ENCODE measurements at places on chromosomes 6 and 20. TPM values are rescaled to one million over a fixed set of nuclear protein-coding genes. Genes with fewer than 3 reads are reported as not detected.

The FAM83D gene
- 14.3 TPM for polyA plus RNA-seq

The GRM1 gene
- polyA plus RNA-seq = 0.20 TPM

The KCNK16 gene
- polyA plus RNA-seq = not detected

The OPN5 gene
- 0.68 TPM for polyA plus RNA-seq

The TGM3 gene
- 1.1 TPM for polyA plus RNA-seq

The CGA gene
- not detected for polyA plus RNA-seq

The TNXB gene
- polyA plus RNA-seq = 4.6 TPM
